ENCODE measurements at places on chromosomes 12 and 14.

GRCh38 chr14:79613625-79614024 lies 597.7 kb downstream of the DIO2 start:
- DNase-seq, result no peak

GRCh38 chr12:93657071-93657470 lies 20.1 kb upstream of the CRADD start:
- no peak for DNase-seq

DNA sequence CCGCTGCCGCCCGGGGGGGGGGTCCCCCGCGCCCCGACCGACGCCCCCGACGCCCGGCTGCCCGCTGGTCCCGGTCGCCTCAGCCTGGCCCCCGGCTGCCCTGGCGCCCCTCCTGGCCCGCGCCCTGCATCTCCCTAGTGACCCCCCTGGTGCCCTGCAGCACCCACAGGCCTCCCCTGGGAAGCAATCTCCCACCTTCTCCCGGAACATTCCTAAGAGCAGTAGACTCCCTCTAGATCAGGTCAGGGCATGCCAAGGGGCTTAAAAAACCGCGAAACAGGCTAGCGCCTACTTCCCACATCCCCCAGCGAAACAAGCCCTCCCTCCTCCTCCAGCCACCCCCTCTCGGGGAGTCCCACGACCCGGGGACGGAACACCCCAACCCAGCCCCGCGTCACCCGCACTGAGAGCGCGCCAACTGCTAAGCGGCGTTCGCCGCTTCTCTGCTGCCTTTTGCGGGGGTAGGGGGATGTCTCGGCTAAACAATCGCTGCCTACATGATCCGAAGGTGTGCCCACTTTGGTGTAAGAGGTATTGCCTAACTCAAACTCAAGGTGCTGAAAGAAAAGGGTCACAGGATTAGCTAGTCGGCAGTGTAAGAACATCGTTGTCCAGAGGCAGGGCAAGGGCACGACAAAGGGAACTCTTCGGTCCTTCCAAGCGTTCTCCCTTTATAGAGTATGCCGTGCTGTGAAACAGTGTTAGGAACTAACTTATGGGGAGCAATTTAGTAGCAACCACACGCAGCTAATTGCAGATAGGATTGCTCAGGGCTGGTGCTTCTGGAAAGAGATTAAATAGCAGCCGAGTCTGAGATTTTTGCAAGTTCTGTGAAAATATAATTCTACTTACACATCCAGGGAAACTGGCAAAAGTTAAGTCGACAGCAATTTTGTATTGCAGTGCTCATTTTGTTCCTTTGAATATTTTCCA lies 619 bp upstream of the NTN4 start:
- DNase-seq, result no peak

- DNase-seq, result no peak
Observed at GRCh38 chr14:20421267-20421666, 8.0 kb upstream of the TEP1 start.

DNA sequence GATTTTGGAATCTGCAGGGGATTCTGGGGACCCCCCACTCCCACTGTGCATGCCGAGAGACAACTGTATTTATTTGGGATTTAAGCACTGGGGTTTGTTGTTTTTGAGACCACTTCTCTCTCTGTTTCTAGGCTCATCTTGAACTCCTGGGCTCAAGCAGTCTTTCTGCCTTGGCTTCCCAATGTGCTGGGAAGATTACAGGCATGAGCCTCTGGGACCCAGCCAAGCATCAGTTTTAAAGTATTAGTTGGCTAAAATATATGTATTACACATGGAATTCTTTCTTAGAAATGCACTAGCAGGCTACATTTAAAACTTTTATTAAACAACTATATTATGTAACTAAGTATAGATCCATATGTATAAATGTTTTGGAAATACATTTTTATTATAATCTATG lies 78.3 kb downstream of the AEBP2 start:
- no peak for DNase-seq

- DNase-seq, result no peak
Observed at GRCh38 chr14:98580131-98580678, 691.8 kb downstream of the BCL11B start.

DNA sequence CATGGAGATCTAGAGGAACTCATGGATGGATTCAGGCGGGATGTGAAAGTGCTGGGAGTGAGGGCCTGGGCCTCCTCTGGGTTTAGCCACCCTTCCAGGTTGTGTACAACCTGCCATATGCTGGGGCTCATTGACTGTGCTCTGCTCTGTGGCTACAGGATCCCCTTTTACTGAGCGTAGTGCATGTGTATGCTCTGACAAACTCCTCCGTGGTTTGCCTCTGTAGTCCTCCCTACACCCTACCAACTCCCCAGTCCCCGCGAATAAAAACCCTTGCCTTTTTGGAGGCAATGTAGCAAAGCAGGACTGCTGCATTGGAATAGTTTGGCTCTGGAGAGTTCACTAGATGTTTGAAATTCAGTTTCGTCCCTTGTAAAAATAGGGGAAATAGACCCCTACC lies 17.4 kb downstream of the JDP2 start:
- DNase-seq, result no peak

Data from breast epithelium (tissue), 4 donors.